ENCODE measurements at places on chromosomes 6 and 20. TPM values are rescaled to one million over a fixed set of nuclear protein-coding genes. Genes with fewer than 3 reads are reported as not detected.

The SLC2A4RG gene
- total RNA-seq = 91.9 TPM

The VSX1 gene
- not detected for total RNA-seq

The LAMA2 gene
- total RNA-seq = 2.7 TPM

The HSPA1L gene
- total RNA-seq = 0.29 TPM

The TAF4 gene
- 8.9 TPM for total RNA-seq

The SIRPB2 gene
- total RNA-seq = not detected

The COL12A1 gene
- 17.5 TPM for total RNA-seq

The SPO11 gene
- total RNA-seq = not detected

The ACSS2 gene
- total RNA-seq = 28.1 TPM

The GUCA1A gene
- total RNA-seq = 1.4 TPM

The DBNDD2 gene
- total RNA-seq = 55.2 TPM

The SLC32A1 gene
- not detected for total RNA-seq

The SIM1 gene
- 6.9 TPM for total RNA-seq

The GSTA4 gene
- total RNA-seq = 12.1 TPM

The BACH2 gene
- total RNA-seq = 0.58 TPM

The MAP7 gene
- total RNA-seq = 16.1 TPM

The SLC22A7 gene
- not detected for total RNA-seq

The STX7 gene
- total RNA-seq = 25.8 TPM

The HFE gene
- 5.1 TPM for total RNA-seq

Data from epithelial cell of proximal tubule (primary cell).